ENCODE measurements at places on chromosomes 7 and 10.

- no peaks in the 10 kb centered on the region for H3K4me1 ChIP-seq
- H3K27ac ChIP-seq, result no peak overlapping the region
- DNase-seq, result peak; percentile 75
- H3K36me3 ChIP-seq, result no peaks in the 10 kb centered on the region
Measured at GRCh38 chr7:26090927-26091519, 61.0 kb upstream of the NFE2L3 start.

DNA sequence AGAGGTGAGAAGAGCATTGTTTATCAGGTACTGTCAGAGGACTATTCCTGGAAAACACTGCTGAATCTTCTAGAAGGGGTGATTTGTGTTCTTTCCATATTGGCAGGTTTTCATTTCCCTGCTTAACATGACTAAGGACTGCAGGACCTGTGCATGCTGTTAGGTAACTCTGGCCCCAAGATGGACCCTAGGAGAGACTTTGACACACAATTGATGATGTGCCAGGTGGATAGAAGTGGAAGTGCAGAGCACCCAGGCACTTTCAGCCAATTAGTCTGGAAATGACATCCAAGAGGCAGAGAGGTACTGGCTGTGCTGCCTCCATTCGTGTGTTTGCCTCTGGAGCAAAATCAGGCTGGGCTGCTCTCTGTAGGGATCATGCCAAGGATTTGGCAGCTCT lies 496.3 kb upstream of the GALNT17 start:
- H3K36me3 ChIP-seq, result no peaks in the 10 kb centered on the region
- no peak overlapping the region for H3K4me3 ChIP-seq
- H3K27ac ChIP-seq, result no peak overlapping the region
- H3K27me3 ChIP-seq, result no peaks in the 10 kb centered on the region

DNA sequence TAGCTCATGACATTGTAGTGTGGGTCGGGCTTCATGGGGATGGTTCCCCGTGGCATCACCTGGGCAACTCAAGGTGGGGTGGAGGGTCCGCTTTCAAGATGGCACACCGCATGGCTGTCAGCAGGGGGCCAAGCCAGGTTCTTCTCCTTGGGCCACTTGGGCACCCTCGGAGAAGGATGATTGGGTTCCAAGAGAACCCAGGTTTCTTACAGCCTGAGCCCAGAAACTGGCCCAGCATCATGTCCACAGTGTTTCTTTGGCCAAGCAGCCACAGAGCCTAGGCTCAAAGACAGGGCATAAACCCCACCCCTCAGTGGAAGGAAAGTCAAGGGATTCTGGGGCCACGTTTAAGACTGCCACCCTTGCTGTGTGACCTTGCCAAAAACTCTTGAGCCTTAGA lies 110.6 kb downstream of the PTPN20 start:
- no peaks in the 10 kb centered on the region for H3K27me3 ChIP-seq
- H3K36me3 ChIP-seq, result no peaks in the 10 kb centered on the region
- H3K4me3 ChIP-seq, result no peak overlapping the region
- no peak overlapping the region for H3K27ac ChIP-seq
- H3K4me1 ChIP-seq, result no peaks in the 10 kb centered on the region

GRCh38 chr10:112215342-112215774 lies 31.8 kb upstream of the GPAM start:
- H3K36me3 ChIP-seq, result no peaks in the 10 kb centered on the region
- H3K4me1 ChIP-seq, result no peaks in the 10 kb centered on the region
- no peak overlapping the region for H3K4me3 ChIP-seq
- no peaks in the 10 kb centered on the region for H3K27me3 ChIP-seq

DNA sequence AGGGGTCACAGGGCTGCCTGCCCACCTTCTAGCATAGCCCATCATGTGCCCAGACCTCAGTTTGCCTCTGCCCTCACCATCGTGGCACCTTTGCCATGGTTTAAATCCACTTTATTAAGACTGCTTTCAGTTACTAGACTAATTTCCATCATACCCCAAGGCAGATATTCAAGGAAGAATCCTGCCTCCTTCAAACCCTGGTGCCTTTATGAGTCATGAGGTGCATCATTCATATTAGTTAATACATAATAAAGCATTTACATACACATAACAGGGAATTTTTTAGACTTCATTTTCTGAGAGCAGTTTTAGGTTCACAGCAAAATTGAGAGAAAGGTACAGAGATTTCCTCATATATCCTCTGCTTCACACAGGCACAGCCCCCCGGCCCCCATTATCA lies 62.8 kb downstream of the CXCL12 start:
- H3K4me3 ChIP-seq, result no peak overlapping the region
- H3K27me3 ChIP-seq, result peaks cover 3% of the 10 kb centered on the region
- DNase-seq, result no peak
- no peak overlapping the region for H3K27ac ChIP-seq

GRCh38 chr10:104038958-104039752 lies 46.5 kb downstream of the COL17A1 start:
- H3K4me1 ChIP-seq, result no peaks in the 10 kb centered on the region
- H3K27me3 ChIP-seq, result no peaks in the 10 kb centered on the region
- no peak overlapping the region for H3K4me3 ChIP-seq
- no peak overlapping the region for H3K27ac ChIP-seq

DNA sequence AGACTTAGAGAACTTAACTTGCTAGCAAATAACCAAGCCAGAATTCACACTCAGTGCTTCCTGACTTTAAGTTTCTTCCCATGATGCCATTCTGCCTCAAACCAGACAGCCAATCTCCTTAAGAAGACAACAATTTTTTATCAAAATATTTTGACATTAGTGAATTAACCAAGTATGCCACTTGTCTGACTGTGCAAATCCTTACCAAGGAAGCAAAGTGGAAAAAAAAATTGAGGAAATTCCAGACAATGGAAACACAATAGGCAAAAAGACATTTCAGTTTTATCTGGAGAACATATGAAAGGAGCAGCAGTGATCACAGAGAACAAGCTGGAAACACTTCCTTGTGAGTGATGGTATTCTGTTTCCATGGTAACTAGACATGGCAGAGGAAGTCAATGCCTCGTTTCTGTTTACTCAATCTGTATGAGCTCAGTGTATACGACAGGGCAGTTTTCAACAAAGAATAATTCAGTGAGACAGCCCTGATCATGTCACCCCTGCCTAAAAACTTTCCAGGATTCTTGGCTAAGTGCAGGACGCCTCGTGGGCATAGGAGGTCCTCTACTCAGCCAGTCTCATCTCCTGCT lies 114.2 kb downstream of the DYNC1I1 start:
- H3K4me3 ChIP-seq, result no peak overlapping the region
- H3K36me3 ChIP-seq, result no peaks in the 10 kb centered on the region
- H3K4me1 ChIP-seq, result peaks cover 7% of the 10 kb centered on the region
- no peaks in the 10 kb centered on the region for H3K27me3 ChIP-seq
